ENCODE measurements at places on chromosomes 2 and 18. TPM values are rescaled to one million over a fixed set of nuclear protein-coding genes. Genes with fewer than 3 reads are reported as not detected.

The NEU2 gene
- total RNA-seq: not detected

The CUL3 gene
- 75.7 TPM for total RNA-seq

The SULT1C4 gene
- 0.33 TPM for total RNA-seq

The SLC5A7 gene
- total RNA-seq: not detected

The SERPINB2 gene
- total RNA-seq: 67.6 TPM

The SPC25 gene
- not detected for total RNA-seq

The SRD5A2 gene
- not detected for total RNA-seq

The GAREM2 gene
- 0.57 TPM for total RNA-seq

The ZSCAN30 gene
- 22.6 TPM for total RNA-seq

The CD207 gene
- total RNA-seq: not detected

Data from fibroblast of the aortic adventitia (primary cell).